Activated CD4-positive, alpha-beta T cell treated with anti-CD3 and anti-CD28 coated beads for 36 hours (primary cell): ENCODE measurements at places on chromosomes 4 and X.

GRCh38 chr4:8547912-8548730 lies 32.1 kb upstream of the GPR78 start:
- DNase-seq, result no peak

DNA sequence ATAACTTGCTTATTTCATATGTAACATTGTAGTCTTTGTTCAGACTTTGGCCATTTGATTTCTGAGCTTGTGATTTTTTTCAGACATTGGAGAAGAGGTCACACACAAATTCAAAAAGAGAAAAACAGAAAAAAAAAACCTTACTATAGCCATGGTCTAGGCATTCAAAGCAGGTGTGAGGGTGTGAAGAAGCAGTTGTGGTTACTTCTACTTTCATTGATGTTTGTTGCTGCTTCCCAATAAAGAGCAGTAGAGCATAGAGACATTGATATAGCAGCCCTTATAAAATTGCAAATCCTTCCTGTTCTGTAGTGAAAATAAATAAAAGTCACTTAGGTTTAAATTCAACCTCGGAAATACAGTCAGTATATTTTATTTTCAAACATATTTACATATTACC lies 671.6 kb downstream of the GRXCR1 start:
- DNase-seq, result no peak

DNA sequence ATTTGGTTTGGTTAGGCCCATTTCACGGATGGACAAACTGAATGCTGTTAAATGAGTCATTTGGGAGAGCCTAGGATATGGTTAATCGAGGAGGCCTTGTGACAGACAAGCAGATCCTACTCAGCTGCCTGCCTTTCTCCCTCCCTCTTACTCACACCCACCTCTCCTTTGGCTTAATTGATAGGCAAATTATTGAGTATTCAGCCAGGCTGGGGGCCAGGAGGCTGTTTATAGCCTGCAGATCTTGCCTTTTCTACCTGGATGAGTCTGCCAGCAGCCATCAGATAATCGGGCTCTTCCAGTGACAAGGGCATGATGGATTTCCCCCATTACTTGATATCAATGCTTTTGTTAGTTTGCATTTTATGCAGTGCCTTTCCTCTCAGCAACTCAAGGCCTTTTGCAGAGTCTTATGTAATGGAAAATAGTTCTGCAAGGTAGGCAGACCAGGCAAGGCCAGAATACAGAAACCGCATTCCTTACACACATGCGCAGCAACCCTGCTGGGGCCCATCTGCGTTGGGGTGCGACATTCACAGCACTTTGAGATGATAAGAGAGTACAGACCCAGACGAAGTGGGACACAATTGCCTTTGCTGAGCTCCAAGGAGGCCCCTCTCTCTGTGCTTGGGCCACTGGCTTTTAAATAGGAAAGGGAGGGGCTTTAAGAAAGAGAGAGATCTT lies 96.2 kb upstream of the ATP6AP2 start:
- no peak for DNase-seq

DNA sequence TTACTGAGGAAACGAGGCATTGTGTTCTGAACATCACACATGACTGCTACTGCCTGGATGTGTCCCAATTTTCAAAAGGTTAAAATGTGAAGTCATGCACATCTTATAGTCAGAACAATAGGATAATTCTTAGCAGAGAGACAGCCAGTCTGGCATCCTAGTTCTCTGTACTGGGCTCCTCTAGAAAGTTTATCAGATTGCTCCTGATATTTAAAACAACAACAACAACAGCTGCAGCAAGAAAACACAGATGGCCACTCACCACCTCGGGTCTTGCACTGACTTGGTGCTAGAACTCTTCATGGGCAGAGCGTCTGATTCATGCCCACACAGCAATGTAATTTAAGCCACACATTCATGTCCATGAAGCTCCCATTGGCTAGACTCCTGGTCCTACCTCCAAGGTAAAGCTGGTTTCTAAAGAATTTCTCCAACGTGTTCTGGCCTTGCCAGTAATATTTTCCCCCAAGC lies 33.3 kb upstream of the SLC2A9 start:
- no peak for DNase-seq

GRCh38 chr4:127782275-127783025 lies at the start of gene HSPA4L:
Gene HSPA4L, plus strand, starts transcription at chr4:127782322. Its CDS starts 229 bp downstream, at chr4:127782551.
- peak; percentile 65 for DNase-seq

GRCh38 chrX:97597954-97598353 lies 714.2 kb downstream of the RPA4 start:
- DNase-seq, result peak; percentile 46

- peak; percentile 55 for DNase-seq
Observed at GRCh38 chr4:99723612-99724011, 66.0 kb upstream of the C4orf54 start.

DNA sequence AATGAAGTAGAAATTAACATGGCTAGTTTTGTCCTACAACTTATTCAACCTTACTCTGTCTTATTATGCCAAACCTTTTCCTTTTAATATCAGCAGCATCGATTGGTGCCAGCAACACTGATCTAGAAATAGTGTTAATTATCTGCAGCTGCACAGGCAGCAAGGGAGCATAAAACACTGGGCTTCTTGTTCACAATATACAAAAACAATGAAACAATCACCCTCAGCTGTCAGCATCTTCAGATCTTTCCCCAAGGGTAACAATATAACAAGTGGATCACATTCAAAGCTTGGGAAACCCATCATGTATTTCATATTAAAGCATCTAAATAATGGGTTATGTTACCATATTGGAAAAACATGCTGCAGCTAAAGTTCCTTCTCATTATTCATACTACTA lies 238.1 kb downstream of the SPOCK3 start:
- DNase-seq, result no peak

GRCh38 chrX:44980403-44980802 lies 107.4 kb downstream of the KDM6A start:
- no peak for DNase-seq

DNA sequence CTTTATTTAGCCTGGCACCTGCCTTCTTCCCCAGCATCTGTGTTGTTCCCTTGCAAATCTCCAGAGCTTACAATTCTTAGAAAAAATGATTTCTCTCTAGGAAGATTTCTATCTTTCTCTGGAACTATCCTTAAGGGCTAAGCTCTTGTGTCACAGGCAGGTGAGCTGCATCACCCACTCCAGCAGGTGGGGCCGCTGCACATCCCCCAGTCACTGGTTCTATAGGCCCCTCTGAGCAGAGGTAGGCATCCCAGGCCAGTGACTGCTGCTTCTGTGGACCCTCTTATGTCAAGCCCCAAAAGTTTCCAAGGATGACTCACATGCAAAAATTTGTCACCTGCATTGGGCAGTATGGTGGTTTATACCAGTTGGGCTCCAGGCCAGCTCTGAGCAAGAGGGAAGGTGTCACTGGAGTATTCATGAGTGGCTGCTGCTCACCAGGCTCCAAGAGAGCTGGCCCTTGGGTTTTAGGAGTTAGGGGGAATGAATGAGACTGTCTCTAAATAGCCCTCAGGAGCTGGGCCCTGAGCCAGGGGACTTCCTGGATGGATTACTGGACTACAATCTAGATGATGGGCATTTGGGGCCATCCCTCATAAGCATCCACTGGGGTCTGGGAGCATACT lies 208.1 kb upstream of the EOLA2 start:
- DNase-seq, result peak; percentile 20

- no peak for DNase-seq
Observed at GRCh38 chrX:32176510-32176909, 1034.8 kb downstream of the DMD start.

- DNase-seq, result no peak
Observed at GRCh38 chr4:171235521-171235920, 577.7 kb upstream of the GALNTL6 start.

DNA sequence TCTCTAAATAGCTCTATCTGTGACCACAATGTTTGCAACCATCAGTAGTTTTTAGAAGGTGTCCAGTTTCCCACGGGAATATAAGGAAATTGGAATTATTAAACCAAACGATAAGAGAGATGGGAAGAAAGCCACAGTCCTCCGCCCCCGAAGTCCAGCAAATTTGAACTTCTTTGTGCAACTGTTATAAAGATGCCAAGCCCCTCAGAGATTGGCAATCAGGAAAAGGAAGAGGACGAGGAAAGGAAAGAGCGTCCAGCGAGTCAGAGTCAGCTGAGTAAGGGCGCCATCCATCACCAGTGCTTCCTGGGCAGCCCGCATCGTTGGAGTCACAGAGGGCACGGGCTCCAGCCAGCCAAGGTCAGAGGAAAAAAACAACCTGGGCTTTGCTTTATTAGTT lies 35.7 kb downstream of the LDB2 start:
- no peak for DNase-seq

- peak; percentile 35 for DNase-seq
Observed at GRCh38 chr4:163048447-163048846, 118.2 kb downstream of the NAF1 start.

DNA sequence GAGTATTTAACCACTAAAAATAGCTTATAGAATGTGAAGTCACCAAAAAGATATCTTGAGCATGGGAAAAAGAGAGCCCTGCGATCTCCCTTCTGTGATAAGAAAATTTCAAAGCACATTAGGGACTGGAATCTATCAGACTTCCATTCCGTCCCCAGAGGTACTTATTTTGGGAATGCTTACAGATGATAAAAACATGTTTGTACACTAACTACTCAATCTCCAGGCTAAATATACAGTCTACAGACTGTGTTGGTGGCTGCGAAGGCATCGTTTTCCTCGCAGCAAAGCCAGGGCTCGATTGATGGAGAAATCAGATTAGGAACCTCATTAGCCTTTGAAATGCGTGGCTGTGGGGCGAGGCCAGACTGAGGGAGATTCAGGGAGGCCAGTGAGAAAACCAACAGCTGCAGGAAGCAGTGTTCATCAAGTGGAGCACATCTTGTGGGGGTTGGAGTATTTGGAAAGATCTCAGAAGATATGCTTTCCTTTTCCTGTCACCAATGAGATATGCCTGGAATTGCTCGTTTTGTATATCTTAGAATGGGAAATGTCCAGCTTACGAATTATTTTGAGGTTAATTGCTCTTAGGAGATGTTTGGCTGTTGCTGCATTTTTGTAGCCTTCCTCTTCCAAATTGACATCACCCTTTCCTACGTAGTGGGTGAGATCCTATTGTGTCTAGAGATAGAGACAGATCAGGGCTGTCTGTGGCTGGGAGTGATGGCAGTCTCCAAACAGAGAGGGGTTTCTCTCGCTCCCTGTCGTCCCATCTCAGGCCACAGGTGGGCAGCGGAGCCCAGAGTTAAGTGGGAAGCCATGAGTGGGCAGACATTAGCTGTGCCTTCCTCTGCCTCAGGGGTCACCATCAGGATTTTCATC lies 224.9 kb upstream of the FAT1 start:
- no peak for DNase-seq

GRCh38 chr4:181364504-181364903 lies 878.7 kb upstream of the TENM3 start:
- no peak for DNase-seq

DNA sequence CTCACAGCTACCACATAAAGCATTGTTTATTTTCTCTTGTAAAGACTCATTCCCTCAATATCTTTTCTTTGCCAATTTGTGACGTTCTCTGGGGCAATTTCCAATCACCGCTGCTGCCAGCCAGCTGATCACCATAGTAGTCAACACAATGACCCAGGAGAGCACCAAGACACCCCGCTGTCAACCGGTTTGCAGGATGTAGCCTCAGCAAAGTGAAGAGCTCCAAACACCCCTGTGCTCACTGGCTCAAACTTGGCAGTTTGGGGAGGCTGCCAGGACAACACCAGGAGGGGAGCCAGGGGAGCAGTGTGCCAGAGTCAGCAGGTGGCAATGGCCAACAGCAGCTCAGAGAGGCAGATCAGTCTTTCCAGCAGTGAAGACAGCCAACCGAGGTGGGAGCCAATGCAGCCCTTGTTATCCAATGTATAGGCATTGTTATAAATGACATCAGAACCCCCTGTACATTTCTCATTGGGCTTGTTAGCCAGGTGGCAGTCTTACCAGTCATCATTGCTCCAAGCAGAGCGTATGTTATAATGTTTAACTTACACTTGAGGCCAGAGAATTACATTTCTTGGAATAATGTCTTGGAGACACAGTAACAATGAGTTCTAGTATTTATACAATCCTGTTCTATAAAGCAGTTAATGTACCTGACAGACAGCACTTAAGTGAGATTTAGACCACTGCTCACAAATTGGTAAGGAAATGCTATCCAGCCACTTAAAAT lies 274.9 kb upstream of the GK2 start:
- no peak for DNase-seq

DNA sequence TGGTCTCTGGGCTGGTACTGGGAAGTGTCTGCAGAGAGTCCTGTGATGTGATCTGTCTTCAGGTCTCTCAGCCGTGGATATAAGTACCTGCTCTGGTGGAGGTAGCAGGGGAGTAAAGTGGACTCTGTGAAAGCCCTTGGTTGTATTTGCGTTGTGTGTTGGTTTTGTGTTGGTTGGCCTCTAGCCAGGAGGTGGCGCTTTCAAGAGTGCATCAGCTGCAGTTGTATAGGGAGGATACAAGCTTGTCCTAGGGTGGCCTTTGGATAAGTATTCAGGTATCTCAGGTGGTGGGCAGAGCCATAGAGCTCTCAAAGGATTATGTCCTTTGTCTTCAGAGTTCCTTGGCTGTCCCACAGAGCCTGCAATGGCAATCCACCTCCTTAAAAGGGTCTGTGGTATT lies 111.6 kb downstream of the MAGEB17 start:
- DNase-seq, result peak; percentile 21

- DNase-seq, result no peak
Observed at GRCh38 chrX:25105221-25105620, 89.5 kb upstream of the ARX start.
